ENCODE measurements at places on chromosomes 13 and 19. TPM values are rescaled to one million over a fixed set of nuclear protein-coding genes. Genes with fewer than 3 reads are reported as not detected.
A peak's percentile ranks its signal among the peaks of the same experiment; 100 is the strongest.

GRCh38 chr19:54928299-54928698 is 19.0 kb downstream of the NLRP7 start:
- DNase-seq, result no peak

DNA sequence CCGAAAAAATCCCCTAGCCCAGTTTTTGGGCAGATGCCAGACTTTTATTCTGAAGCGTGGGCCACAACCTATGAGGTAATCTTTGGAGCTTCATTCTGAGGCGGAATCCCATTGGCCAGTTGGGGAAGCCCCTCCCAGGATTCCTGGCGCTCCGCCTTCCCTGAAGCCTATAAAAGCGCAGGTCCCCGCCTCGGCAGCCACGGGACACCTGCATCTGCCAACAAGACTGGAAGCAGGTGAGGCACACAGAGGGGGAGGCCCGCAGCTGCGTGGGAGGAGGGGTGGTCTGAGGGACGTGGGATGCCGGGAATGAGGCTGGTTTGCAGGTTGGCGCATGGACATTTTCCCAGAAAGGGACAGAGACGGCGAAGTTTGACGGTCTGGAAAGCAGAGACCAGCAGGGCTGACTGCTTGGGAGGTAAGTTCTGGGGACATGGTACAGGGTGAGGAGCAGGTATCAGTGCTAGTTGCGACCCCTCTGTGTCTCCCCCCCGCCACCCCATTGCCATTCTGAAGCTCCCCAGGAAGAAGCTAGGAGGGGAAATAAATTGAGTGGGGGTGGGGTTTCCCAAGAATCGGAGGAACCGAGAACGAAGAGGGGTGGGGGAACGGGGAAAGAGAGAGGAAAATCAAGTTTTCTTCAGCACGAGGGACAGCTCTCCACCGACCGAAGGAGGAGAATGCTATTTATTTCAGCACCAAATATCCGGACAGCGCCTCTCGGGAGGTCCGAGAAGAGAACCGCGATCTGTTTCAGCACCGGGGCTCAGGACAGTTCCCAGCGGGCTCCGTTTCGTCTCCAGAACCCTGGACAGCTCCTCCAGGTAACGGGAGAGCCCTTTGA is 22.4 kb upstream of the FEM1A start:
- peak; percentile 85 for DNase-seq

NANOS3 gene
- 2.8 TPM for polyA plus RNA-seq

DNA sequence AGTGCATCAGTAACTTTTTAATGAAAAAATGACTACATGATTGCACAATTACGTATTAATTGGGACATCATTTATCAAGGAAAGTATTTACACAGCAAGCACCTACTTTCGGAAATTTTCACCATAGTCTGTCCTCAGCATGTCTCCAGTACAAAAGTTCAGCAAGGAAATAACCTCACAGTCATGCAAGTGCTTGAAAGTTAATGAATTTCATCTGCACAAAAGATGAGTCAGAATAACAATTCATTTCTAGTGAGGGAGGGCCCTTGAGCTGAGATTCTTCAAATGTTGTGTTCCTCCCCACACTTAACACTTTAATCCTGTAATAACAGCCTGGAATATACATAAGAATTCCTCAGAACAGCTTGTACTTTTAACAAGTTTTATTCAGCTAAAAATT is 49.0 kb upstream of the OXGR1 start:
- DNase-seq, result no peak

DNA sequence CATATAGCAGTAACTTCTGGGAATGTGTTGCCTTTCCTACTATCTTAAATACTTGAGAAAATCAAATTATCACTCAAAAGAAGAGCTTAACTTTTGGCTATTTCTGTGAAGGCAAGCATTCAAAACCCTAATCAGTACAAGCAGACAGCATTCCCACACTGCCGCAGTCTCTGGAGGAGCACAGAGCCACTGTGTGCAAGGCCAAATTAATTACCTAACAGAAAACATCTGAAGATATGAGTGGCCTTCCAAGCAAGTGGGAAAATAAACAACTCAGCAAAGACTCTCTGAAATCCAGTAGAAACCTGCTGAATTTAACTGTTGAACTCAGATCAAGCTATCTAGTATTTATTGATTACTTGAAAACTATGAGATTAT is 68.2 kb downstream of the COL4A1 start:
- no peak for DNase-seq
